Hindlimb muscle (tissue), 1 donor: ENCODE measurements at places on chromosomes 2 and 18.

DNA sequence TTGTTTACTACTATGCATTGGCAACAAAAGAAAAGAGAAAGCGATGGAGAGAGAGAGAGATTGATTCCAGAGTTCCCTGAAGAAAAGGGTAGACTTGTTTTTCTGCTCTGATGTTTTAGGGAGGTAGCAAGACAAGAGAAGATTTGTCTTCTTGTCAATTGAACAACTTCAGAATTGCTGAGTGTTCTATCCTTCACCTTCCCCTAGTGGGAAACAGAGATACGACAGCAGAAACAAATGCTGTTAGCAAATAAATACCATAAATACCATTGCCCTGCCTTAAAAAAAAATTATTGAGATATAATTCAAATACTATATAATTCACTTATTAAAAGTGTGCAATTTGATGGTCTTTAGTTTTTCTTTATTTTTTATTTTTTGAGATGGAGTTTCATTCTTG is 26.2 kb upstream of the CCDC150 start:
- no peak for DNase-seq

DNA sequence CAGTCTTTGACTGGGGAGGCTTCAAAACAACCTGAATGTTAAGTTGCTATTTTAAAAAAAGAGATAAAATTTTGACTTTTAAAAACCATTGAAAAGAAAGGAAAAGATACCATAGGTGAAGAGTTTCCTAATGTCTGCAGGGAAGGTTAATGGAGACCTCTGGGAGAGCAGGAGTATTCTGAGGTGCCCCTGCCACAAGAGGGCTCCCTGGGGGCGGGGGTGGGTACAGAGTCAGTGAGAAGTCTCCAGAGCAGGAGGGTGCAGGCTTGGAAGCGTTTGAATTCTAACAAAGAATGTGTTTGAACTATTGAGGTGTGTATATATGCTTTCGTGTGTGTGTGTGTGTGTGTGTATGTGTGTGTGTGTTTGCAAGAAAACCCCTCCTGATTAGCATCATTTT is 46.7 kb upstream of the ST6GAL2 start:
- DNase-seq = no peak

GRCh38 chr2:150767991-150768746 is 280.7 kb upstream of the RND3 start:
- DNase-seq = no peak

DNA sequence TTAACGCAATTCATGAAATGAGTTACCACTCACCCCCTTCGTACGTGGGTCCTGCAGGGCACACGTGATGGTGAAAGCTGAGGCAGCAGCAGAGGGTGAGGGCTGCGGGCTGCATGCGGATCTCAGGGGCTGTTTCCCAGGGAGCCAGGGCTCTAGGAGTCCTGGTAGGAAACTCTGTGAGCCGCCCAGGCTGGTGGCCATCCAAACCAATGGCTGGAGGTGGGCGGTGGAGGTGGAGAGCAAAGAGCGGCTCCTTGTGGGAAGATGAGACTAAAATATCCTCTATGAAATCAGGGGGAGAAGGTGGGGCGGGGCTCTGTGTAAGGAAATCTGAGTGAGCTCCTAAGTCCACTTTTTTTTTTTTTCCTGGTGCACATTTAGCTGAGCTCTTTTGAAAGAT is 120.1 kb upstream of the SLC1A4 start:
- DNase-seq = no peak

DNA sequence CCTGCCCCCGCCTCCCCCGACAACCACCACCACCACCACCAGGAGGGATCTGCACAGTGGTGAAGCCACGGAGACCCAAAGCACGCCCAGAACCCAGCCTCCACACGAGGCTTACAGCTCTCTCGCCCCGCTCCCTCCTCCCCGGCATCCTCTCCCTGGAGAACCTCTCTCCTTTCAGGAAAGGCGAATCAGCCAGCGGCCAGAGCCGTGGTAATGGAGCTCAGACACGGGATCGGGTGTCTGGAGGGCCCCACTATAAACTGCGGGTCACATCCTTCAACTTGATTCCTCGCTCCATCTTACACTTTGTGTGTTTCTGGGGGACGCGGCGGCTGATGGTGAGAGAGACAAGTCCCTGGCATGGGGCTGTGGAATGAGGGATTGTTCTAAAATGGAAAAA is 271.5 kb upstream of the SIX2 start:
- no peak for DNase-seq

DNA sequence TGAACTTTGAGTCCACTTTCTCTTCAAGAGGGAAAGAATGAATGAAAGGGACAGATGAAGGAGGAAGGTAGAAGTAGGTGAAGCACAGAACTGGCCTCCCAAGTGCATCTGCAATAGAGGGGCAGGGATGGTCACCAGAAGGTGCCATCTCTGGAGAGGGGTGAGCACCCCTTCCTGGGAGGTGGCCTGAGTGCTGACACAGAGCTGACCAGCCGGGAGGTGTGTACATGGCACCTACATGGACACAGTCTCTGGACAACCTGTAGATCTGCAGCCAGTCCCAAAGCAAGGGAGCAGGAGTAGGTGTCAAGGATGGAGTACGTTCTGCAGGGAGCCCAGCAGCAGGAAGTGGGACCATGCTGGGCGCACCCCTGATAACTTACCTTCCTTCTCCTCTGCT is 83.2 kb downstream of the TFCP2L1 start:
- DNase-seq = no peak

- no peak for DNase-seq
Measured at GRCh38 chr18:12647773-12648172, 10.1 kb downstream of the SPIRE1 start.

- DNase-seq = no peak
Measured at GRCh38 chr2:239406316-239406995, 5.6 kb upstream of the HDAC4 start.

DNA sequence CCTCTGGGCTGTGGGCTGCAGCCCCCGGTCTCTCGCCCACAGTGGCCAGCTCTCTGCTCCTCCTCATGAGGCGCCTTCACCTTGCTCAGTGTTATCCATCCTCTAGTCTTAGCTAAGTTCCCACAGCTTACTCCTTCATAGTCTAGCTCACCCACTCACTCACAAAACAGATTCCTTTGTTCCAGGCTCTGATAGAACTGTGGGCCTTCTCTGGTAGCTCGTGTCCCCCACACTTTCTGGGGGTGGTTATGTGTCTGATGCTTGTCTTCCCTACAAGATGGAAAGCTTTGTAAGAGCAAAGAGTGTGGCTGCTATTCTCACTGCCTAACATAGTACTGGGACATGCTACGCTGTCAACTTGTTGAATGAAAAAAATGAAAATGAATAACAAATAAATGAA is 135.8 kb downstream of the EN1 start:
- no peak for DNase-seq

- DNase-seq = no peak
Measured at GRCh38 chr2:1602278-1603010, 141.9 kb downstream of the PXDN start.

- DNase-seq = no peak
Measured at GRCh38 chr2:202452744-202453143, 76.6 kb downstream of the BMPR2 start.

DNA sequence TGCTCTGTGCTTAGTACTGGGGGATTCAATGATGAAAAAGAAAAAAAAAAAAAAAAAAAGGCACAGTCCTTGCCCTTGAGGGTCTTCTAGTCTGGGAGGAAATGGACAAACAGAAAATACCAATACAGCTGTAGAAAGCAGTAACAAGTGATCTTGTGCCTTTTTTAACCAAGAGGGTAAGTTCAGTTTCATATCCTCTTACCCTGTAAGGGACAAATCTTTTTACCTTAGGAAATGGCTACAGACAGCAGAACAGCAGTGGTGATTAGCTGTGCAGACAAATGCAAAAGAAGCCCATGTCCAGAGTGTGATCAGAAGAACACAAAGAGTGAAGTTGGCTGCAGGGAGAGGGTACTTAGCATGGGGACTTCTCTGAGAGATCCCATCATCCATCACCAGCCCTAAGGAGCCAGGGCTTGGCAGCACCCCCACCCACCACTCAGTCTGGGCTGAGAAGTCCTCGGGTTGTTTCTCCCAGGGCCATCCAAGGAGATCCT is 102.9 kb downstream of the ALPK2 start:
- no peak for DNase-seq

DNA sequence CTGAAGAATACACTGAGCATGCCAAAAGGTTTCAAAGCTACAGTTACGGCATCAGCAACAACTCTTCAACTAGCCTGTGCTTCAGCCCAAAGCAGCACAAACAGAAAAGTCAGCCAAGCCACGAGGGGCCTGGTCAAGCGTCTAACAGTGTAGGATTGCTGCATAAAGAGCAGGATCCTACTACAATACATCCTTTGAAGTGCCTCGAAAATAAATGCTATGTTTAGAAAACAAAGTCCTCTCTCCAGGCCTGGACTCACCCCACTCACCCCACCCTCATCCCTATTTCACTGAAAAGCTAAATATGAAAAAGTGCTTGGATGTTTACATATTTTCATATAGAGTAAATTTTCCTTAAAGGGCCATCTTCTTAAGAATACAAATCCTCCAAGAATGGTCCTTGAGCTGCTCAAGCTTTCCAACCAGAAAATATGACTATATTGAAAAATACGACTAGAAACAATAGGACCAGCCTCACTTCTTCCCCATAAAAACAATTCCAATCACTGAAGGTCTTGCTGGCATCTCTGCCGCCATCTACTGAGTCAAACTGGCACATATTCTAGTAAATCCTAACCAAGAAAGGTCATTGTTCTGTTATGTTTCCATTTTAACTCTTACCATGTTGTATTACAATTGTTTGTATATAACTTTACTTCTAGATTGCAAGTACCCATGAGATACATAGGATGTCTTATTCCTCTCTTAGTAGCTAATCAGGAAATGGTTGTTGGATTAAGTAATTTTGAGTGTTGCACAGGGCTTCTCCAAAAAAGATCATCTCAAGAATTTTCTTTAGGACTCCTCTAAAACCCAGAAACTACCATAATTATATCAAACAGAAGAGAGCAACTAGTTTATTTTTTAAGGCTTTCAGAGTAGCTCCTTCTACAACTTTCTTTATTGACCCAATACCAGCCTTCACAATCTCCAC is 63.6 kb downstream of the CLHC1 start:
- peak; percentile 61 for DNase-seq
